ENCODE measurements at places on chromosomes 12 and 14.

- no peak for DNase-seq
Measured at GRCh38 chr12:70456953-70457352, 90.9 kb downstream of the KCNMB4 start.

- no peak for DNase-seq
Measured at GRCh38 chr12:56417739-56418138, 31.5 kb downstream of the TIMELESS start.

DNA sequence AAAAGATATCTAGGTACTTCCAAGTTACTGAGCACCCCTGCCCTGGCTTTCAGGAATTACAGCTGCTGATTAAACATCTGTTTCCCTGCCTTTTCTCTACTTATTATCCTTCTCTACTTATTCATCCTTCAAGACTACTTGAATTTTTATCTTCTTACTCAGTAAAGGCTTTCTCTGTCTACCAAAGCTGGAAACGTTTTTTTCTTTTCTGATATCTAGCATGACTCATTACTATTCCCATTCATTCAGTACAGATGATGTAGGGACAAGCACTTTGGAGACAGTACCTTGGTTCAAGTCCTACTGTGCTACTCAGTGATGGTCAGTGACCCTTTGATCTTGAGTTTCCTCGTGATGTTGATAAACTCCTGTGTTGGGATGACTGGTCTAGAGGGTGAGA lies 848.7 kb downstream of the NRXN3 start:
- no peak for DNase-seq

GRCh38 chr14:59117754-59118528 lies 70.5 kb upstream of the DAAM1 start:
- DNase-seq = no peak

- no peak for DNase-seq
Measured at GRCh38 chr12:62331306-62331705, 71.1 kb downstream of the USP15 start.

GRCh38 chr12:53128780-53129569 lies 25.7 kb downstream of the SOAT2 start:
- DNase-seq = no peak

GRCh38 chr12:4607056-4607455 lies 41.8 kb downstream of the AKAP3 start:
- DNase-seq = no peak

DNA sequence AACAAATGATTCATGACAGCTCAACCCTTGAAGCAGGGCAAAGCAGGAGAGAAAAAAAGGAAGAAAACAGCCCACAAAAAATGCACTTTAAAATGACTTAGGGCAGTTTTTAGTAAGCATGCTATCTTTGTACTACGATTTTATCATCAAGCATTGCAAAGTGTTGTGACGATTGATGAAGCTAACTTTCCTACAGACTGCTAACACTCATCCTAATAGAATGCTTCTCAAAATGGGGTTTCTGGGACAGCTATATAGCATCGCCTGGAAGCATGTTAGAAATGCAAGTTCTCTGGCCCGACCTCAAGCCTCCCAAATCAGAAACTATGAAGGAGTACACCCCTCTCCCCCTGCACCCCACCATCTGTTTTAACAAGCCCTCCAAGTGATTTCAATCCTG lies 256.4 kb downstream of the SSPN start:
- no peak for DNase-seq

DNA sequence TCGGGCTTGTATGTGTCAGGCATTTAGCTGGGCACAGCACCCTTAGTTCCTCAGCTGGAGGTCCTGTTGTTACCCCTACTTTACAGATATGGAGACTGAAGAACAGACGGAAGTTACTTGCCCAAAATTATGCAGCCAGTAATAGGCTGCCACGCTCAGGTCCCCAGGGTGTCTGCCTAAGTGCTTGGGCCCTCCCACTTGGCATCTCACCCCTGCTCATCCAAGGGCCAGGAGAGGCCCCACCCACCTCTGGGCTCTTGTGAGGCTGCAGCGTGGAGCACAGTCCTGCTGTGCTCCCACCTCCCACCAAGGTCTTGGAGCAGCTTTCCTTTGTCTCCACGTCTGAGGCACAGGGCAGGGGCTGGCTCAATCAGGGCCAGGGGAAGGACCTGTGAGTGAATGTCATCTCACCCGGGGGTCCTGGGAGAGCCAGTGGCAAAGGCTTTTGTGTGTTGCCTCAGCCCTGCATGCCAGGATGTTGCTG lies 64.6 kb downstream of the BEGAIN start:
- no peak for DNase-seq

DNA sequence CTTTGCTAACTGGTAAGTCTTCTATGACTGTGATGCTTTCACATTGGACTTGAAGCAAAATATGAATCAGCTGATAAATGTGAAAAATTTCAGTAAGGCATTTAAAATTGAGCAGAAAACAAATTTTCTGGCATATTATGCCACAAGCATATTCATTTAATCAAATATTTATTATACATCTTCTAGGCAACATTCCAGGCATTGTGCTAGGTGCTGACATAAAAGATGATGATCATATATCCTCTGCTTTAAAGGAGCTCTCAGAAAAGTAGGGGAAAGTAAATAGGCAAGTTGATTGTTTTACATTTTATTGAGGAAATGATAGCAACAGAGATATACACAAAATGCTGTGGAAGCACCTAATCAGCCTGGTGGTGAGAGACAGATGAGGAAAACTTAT lies 248.9 kb downstream of the SLC16A7 start:
- no peak for DNase-seq

DNA sequence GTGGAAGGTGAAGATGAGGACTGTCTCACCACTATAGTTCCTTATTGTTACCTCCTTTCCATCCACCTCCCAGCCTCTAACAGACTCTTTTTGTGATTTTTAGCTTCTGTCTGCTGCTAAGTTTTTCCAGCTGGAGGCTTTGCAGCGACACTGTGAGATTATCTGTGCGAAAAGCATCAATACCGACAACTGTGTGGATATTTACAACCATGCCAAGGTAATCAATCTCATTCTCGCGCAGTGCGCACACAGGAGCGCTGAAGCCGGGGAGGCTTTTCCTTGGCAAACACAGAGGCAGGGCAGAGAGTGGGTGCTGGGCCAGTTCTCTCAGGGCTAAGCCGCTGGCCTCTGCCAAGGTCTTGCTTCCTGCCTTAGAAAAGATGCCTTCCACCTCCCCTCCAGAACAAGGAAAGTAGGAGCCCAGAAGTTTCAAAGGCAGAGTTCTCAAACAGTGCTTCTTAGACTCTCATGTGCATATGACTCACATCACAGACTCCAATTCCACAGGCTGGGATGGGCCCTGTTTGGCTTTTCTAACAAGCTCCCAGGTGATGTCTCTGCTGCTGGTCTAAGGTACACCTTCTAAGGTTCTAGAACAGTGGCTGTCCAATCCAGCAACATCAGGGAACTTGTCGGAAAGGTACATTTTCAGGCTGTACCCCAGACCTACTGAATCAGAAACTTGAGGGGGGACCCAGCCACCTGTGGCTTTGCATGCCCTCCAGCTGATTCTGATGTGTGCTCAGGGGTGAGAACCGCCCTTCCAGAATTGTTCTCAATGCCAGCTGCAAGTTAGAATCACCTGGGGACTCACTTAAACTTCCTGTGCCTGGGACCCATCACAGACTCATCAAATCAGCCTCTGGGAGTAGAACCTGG lies 33.8 kb upstream of the PWP1 start:
- no peak for DNase-seq

DNA sequence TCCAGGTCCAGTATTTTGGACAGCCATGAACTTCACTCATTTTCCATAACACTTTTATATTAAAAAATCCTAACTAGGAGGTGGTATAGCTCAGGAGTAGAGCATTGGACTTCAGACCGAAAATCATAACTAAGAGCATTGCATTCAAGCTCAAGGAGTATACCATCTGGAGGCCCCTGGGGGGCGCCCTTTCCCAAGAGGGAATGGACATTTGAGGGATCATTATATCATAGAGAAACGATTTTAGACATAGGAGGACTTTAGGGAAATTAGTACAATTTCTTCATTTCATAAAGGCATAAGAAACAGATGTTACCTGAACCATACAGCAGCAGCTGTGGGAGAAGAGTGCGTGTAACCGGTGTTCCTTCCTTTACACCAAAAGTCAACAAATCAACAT lies 5.2 kb upstream of the ATG14 start:
- peak; percentile 17 for DNase-seq

- DNase-seq = no peak
Measured at GRCh38 chr12:113285679-113286610, 49.0 kb downstream of the SLC8B1 start.

GRCh38 chr12:48866052-48866711 lies 512 bp upstream of the RND1 start:
- no peak for DNase-seq

- DNase-seq = no peak
Measured at GRCh38 chr14:95817271-95817670, 59.4 kb upstream of the TUNAR start.

DNA sequence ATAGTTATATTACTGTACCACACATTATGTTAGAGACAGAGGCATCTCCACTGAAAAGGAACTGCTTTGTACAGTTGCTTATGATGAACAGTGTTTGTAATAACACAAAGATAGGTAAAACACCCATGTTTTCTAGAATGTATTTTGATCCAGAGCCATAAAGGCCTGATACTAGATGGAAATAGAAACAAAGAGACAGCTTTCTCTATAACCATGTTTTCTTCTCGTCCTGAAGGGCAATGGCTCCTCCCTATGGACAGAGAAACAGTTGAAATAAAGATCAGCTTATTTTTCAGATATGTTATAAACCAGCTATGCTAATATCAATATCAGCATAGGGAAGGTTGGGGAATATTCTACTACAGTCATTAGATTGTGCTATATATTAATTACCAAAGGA lies 109.2 kb downstream of the ATXN7L3B start:
- DNase-seq = peak; percentile 35

DNA sequence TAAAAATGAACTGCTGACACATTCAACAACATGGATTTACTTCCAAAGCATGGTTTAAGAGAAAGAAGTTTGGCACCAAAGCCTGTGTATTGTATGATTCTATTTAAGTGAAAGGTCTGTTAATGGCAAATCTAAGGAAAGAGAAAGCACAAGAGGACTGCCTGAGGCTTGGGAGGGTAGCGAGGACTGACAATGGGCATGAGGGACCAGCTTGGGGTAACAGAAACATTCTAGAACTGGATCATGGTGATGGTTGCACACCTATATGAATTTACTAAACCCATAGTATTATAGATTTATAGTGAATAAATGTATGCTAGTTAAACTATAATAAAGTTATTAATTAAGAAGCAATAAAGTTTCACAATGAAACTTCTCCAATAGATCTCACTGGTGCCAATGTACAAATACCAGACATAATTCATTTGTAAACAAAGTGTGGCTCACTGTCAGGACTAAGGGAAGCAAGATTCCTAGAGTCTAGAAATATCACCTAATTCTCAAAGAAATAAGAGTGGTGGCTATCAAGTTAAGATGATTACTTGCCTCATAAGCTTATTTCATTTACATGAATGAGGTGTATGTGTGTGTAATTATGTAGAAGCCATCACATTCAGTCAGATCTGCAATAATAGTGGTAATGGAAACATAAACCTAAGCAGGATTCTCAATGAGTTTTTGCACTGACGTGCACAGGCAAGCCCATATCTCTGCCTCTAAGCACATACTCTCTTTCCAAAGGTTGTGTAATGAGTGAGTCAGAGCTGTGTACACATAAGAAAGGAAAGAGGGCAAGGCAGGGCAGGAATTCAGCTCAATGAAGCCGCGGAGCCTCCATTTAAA lies 353.4 kb downstream of the KCNH5 start:
- DNase-seq = peak; percentile 17

GRCh38 chr14:96393071-96393691 lies 1.3 kb downstream of the AK7 start:
- no peak for DNase-seq

DNA sequence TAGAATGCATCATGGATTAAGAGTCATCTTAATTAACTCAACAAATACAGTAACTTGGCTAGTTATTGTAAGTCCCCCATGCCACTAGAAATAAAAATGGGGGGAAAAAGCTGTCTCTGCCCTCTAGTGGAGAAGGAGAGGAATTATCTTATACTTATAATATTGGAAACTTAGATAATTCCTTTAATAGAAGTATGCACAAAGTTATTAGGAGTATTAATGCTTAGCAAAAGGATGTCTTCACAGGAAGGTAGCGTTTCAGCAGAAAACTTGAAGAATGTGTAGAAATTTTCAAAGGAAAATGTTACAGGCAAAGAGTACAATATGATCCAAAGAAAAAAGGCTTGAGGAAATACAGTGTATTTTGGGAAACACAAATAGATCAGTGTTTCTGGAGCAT lies 19.8 kb downstream of the OR5AU1 start:
- peak; percentile 6 for DNase-seq

DNA sequence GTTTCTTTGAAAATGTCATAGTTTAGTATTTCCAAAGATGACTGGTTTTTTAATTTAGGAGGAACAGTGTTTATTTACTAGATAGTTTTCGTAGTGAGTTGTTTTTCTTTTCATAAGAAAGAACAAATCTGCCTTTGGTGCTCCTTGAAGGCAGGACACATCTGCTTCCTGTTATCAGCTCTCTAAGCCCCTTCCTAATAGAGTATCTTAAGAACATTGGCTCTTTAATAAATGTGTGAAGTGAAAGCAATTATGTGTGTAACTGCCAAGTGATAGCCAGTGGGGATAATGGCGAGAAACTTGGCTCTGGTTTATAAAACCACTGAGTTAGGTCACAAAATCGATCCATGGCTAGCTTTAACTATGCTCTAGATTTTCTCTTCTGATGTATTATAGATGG lies 23.5 kb upstream of the PPFIBP1 start:
- no peak for DNase-seq

- peak; percentile 38 for DNase-seq
Measured at GRCh38 chr12:54082397-54082892, 28.8 kb downstream of the HOXC4 start.

DNA sequence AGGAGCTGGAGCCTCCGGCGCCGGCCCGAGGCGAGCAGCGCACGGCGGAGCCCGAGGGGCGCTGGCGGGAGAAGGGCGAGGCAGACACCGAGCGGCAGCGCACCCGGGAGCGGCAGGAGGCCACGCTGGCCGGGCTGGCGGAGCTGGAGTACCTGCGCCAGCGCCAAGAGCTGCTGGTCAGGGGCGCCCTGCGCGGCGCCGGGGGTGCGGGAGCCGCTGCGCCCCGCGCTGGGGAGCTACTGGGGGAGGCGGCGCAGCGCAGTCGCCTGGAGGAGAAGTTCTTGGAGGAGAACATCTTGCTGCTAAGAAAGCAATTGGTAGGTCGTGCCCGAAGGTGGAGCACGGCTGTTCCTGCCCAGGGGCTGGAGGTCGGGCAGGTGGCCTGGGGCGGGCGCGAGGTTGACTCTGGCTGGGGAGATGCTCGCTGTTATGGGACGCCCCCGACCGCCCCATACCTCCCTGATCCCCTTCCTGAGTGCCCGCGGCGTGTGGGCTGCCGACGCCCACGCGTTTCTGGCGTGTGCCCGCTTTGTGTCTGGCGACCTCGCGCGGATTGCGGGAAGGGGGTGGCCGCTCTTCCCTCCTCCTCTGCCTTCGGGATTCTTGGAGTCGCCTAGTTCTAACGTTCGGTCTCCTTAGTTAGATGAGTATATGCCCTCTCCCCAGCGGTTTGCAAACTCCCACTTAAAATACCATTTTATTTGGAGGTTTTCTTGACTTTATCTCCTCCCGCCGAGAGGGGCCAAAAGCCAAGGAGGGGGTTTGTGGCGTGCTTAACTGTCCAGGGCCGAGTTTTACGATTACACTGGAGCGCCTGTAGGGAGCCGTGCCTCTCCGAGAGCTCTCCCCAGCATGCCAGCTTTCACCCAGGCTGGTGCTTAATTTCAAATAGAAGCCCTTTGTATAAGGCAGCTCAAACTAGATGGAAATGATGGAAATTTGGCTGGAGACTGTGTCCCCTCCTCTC lies 752 bp downstream of the DACT1 start:
- no peak for DNase-seq
